ENCODE measurements at places on chromosomes 7 and 10.

GRCh38 chr7:46080595-46081159 lies 159.6 kb upstream of the IGFBP3 start:
- DNase-seq: no peak

DNA sequence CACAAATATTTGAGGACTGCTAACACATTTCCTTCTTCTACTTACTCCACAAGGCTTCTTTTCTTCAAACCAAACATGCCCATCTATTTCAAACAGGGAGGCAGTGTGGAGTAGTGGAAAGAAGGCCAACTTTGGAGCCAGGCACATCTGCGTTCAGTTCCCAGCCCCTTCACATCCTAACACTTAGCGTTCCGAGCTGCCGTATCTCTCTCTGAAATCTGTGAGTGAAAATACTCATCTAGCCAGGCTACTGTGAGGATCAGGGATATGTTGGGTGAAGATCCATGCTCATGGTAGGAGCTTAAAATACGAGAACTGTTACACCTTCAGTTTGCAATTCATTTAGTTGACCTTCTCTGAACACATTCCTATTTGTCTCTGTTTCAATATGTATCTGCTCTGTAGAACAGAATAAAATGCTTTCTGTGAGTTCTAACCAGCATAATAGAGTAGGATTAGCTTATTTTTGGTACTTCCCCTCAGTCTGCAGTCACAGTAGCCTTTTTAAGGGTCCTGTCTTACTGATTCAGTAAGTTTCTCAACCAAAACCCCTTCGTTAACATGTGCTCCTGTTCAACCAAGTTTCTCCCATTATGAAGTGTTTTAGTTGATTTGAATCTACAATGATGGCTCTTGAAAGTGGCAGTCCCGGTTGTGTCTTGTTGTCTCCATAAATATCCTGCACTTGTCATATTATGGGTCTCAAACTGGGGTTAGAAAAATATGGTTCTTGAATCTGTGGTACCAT lies 3.3 kb upstream of the MEST start:
- DNase-seq: no peak

- no peak for DNase-seq
These were observed 141.7 kb upstream of the SEMA3A start for GRCh38 chr7:84336303-84336702.

GRCh38 chr10:33673839-33674415 lies 339.5 kb upstream of the NRP1 start:
- no peak for DNase-seq

GRCh38 chr7:109456116-109456515 lies 886.4 kb downstream of the DNAJB9 start:
- peak; percentile 14 for DNase-seq

GRCh38 chr10:71132321-71132810 lies 80.0 kb upstream of the UNC5B start:
- DNase-seq: peak; percentile 4

Data from D341Med (cell line).